Nephron progenitor cell (in vitro differentiated cells): ENCODE measurements at places on chromosomes 6 and 20.

DNA sequence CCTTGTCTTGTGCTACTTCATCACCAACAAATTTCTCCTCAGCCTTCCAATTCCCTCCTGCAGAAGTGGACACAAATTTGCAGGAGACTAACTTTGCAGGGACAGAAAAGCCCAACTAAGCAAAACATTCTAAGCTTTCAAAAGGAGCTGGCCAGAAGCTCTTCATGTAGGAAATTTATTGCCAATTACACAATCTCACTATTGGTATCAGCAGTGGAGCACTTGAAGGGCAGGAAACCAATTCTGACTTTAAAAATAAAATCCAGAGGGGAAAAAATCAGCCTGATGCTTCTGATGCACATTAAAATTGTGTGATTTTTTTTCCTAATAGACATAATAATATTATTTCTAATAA lies 193.3 kb downstream of the LY86 start:
- no peak for DNase-seq

- no peak for DNase-seq
Measured at GRCh38 chr20:49955167-49955566, 19.0 kb downstream of the RNF114 start.

GRCh38 chr6:160042014-160042773 lies 73.3 kb downstream of the IGF2R start:
- DNase-seq, result no peak

- no peak for DNase-seq
Measured at GRCh38 chr6:326896-327537, 34.7 kb downstream of the DUSP22 start.

DNA sequence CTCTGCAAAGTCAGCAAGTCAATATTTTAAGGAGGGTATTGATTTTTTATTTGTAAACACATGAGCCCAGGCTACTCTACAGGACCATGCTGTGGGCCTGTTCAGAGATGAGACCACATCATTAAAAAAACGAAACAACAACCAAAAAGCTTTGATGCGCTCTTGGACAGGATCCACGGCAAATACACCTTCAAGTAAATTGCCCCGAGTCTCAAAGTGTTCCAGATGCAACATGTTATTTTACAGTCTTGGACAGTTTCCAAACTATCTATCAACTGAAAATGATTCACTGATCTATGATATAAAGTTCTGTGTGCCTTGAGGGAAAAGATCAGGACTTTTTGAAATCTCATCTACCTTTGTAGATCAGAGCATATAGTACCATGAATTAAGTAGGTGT lies 25.8 kb upstream of the CARMIL1 start:
- DNase-seq, result no peak

DNA sequence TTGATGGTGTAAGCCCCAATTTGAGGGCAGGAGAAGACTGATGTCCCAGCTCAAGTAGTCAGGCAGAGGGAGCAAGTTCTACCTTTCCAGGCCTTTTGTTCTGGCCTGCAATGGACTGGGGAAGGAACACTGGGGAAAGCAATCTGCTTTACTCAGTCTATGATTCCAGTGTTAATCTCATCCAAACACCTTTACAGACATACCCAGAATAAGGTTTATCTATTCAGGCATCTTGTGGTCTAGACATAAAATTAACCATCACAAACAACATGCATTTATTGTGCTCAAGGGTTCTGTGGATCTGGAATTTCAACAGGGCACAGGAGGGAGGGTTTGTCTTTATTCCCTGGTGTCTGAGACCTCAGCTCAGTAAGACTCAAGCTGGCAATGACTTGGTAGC lies 14.4 kb upstream of the RSPH3 start:
- no peak for DNase-seq

GRCh38 chr20:62391165-62392076 lies 4.5 kb downstream of the RPS21 start:
- no peak for DNase-seq

DNA sequence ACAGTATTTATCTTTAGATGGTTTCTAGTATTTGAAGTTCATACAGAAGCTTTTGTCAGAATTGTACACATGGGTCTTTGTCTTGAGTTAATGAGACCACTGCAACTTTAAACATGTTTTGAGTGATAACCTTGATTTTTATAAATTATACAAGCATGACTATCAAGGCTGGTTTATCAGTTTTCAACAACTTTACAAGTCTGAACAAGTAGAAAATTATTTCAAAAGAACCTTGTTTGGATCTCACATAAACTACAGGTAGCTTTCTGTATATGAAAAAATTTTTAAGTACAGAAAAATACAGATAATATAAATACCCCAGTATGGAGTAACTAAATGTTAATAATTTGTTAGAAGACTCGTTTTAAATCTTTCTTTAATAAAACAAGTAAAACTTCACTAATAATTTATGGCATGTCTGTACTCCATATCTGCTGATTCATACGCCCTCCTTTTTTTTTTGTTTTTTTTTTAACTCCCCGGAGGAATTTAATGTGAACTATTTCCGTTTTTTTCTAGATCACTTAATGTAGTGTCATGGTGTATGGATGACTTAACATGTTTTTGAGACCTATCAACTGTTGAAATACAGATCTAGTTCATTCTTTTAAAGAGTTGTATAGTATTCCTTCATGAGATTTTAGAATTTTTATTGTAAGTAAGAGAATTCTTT lies 18.3 kb downstream of the VAPB start:
- no peak for DNase-seq

GRCh38 chr20:1360094-1360846 lies 31.3 kb upstream of the SDCBP2 start:
- no peak for DNase-seq

- no peak for DNase-seq
Measured at GRCh38 chr6:41821266-41821665, 33.8 kb downstream of the TOMM6 start.

DNA sequence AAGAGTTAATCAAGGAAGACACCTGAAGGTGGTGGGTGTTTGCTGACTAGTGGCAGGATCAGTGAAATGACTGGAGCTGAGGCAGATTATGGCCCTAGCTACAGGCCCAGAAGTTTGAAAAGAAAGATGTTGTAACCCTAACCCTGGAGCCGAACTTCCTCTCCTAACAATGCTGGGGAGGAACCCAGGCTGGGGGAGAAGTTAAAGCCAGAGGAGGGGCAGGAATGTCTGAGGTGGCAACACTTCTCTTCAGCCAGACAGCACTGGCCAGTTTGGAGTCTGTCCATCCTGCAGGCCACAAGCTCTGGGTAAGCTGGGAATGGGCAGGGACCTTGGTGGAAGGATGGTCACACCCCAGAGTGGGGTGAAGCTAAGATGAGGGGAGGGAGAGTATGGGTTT lies at the start of gene LST1:
Gene LST1 (plus strand): TSS at position 270 of the 400 bp plus-strand sequence. CDS start 1,023 bp downstream, outside the sequence.
- DNase-seq, result no peak

GRCh38 chr6:33590531-33591198 lies 10.6 kb upstream of the BAK1 start:
- no peak for DNase-seq

GRCh38 chr6:126385536-126385935 lies 45.6 kb downstream of the CENPW start:
- DNase-seq, result no peak

DNA sequence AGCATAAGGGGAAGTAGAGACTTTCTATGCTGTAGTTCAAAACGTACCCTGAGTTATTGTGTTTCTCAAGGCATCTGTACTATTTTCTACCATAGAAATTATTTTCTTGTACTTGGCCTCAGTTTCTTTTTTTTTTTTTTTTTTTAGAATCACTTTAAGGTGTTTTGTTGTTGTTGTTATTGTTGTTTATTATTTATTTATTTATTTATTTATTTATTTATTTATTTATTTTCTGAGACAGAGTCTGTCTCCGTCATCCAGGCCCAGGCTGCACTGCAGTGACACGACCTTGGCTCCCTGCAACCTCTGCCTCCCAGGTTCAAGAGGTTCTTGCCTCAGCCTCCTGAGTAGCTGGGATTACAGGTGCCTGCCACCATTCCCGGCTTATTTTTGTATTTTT lies 179.1 kb downstream of the GRIK2 start:
- no peak for DNase-seq

GRCh38 chr20:61949363-61949713 lies 116.3 kb downstream of the TAF4 start:
- DNase-seq, result no peak

DNA sequence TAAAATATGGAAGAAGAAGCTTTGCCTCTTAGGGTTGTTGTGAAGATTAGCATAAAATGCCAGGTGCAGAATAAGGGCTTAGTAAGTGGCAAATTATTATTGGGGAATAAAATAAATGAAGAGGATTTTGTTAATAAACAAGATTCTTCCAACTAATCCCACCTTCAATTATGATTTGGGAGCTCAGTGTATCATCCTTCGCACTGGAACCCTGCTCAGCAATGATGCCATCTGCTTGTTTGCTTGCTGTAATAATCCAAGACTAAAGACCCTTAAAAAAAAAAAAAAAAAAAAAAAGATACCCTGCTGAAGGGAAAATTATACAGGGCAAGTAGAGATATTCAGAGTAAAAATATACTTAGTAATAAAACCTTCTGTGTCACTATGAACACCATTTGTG lies 62.0 kb upstream of the RREB1 start:
- no peak for DNase-seq

GRCh38 chr6:55968926-55969325 lies 93.5 kb upstream of the BMP5 start:
- DNase-seq, result no peak

DNA sequence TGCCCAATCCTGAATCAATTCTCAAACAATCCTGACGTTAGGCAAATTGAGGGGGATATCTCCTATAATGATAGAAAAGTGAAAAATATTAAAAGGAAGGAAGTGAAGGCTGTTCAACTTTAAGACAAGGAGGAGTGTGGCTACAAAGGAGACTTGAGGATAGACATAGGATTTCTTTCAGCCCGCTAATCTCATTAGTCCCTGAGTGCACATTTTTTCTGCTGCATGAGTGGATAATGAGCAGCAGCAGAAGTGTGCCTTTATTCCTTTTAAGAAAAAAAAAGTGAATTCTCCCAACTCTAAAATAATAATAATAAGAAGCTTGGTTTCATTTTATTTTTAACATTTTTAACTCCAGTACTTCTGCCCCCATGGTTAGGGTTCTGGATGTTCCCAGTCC lies 102.0 kb downstream of the SPTLC3 start:
- no peak for DNase-seq

- no peak for DNase-seq
Measured at GRCh38 chr6:33324125-33324524, 6.6 kb upstream of the ZBTB22 start.

GRCh38 chr6:137813308-137813970 lies 53.6 kb upstream of the TNFAIP3 start:
- no peak for DNase-seq

- no peak for DNase-seq
Measured at GRCh38 chr6:148831531-148831930, 84.7 kb downstream of the UST start.

- DNase-seq, result no peak
Measured at GRCh38 chr6:86966271-86966670, 28.9 kb downstream of the HTR1E start.

- no peak for DNase-seq
Measured at GRCh38 chr6:42460883-42461282, 9.2 kb upstream of the TRERF1 start.

DNA sequence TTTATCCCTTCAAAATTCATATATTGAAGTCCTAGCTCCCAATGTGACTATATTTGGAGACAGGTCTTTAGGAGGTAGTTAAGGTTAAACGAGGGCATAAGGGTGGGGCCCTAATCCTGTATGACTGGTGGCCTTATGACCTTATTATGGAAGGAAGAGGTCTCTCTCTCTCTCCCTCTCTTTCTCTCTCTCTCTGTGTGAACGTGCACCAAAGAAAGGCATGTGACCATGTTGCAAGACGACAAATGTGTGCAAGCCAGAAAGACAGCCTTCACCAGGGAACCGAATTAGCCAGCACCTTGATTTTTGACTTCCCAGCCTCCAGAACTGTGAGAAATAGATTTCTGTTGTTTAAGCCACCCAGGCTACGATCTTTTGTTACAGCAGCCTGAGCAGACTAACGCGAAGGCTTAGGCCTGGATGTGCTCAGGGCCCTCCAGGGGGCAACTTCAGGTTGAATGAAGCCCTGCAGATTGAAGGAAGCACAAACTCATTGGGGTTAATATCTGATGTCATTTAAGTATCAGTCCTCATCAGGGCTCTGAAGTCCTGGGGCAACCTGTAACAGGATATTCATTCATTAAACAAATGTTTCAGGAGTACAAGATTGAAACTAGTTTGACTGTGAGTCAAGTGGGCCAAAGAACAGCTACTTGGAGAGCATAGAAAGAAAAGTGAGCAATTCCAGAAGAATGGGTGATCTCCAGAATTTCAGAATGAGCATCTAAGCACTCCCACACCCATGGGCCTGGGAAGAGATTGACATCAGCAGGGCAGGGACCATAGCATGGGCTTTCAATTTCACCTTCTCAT lies 157.4 kb upstream of the TNFAIP3 start:
- no peak for DNase-seq

GRCh38 chr6:89542081-89542857 lies 96.3 kb downstream of the LYRM2 start:
- DNase-seq, result no peak

- peak; percentile 89 for DNase-seq
Measured at GRCh38 chr6:79630883-79631692, at the start of gene SH3BGRL2. TSS of gene SH3BGRL2 (plus strand) at chr6:79631329. CDS start at chr6:79631462, 133 bp downstream.

GRCh38 chr6:83169511-83169910 lies 23.6 kb downstream of the PGM3 start:
- no peak for DNase-seq

GRCh38 chr20:5374171-5374570 lies 57.4 kb upstream of the PROKR2 start:
- no peak for DNase-seq

- no peak for DNase-seq
Measured at GRCh38 chr20:10313701-10314100, 95.1 kb downstream of the SNAP25 start.

GRCh38 chr6:143595251-143596036 lies 82.3 kb upstream of the PHACTR2 start:
- DNase-seq, result no peak

GRCh38 chr20:2026004-2026403 lies 32.1 kb upstream of the PDYN start:
- no peak for DNase-seq
